ENCODE measurements at places on chromosomes 5 and 9.

- DNase-seq: no peak
Observed at GRCh38 chr5:126348855-126349635, 74.2 kb upstream of the GRAMD2B start.

GRCh38 chr9:36843964-36844363, 190.1 kb downstream of the PAX5 start:
- no peak for DNase-seq

DNA sequence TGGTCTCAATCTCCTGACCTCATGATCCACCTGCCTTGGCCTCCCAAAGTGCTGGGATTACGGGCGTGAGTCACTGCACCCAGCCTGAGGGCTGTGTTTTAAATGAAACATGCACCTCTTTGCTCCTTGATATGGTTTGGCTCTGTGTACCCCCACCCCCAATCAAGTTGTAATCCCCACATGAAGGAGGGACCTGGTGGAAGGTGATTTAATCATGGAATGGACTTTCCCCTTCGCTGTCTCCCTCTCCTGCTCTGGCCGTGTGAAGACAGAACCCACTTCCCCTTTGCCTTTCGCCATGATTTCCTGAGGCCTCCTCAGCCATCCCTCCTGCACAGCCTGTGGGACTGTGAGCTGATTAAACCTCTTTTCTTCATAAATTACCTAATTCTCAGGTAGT, 12.5 kb upstream of the NOTCH1 start:
- no peak for DNase-seq

- no peak for DNase-seq
Observed at GRCh38 chr5:59716029-59716428, 177.5 kb downstream of the PDE4D start.

- DNase-seq: no peak
Observed at GRCh38 chr9:134349936-134350335, 23.7 kb downstream of the RXRA start.

DNA sequence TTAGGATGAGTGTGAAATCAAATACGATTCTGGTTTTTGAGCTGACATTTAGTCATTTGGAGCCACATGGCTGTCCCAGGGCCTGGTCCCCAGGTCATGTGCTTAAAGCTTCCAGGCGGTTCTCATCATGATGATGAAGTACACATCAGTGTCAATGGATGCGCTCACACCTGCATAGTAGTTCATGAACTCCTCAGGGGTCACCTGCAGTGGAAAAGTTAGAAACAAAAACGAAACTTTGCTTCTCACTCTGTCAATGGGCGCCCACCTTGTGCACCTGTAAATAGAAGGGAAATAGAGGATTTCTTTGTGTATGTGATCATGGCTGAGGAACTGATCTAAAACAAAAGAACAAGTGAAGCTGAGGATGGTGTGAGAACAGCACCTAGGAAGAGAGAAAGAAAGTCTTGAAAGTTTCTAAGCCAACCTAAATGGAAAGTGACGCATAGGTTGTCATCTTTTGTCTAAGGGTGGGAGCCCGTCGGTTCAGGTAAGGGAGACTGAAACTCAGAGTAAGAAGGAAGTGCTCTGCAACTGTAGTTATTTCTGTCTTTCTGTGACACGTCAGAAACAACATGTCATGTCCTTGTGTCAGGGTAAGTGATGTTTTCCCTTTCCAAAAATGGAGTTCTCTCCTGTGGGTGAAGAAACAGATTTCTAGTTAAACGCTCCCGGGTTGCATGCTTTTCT, 33.8 kb downstream of the CAPSL start:
- DNase-seq: peak; percentile 25

DNA sequence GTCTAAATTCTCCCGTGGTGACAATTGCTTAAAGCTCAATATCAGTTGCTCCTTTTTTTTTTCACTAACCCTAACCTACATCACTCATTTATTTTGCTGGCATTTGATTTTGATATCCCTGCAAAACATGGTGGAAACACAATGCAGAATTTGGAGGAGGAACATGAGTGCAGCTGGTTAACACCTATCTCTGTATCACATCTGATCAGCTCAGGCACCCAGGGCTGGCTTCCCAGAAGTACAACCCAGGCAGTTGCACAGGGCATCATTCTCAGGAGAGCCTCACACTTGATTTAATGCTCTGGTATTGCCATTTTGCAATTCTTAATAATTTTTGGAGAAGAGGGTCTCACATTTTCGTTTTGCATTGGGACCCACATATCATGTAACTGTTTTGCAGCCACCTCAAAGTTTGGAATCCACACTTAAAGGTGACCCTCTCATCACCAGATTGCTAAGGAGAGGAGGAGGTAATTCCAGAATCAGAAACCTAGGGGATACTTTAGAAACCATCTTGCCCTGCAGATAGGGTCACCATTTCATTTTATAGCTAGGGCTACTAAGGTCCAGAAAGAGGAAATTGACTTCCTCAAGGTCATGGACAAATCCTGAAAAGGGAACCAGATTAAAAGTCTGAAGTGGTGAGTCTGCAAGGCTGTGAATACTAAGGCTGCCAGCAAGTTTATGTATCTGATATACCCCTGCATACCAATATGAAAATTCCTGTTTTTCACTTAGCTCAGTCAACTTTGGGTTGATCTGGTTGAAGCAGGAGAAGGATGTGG, 19.3 kb upstream of the ADAM19 start:
- no peak for DNase-seq

DNA sequence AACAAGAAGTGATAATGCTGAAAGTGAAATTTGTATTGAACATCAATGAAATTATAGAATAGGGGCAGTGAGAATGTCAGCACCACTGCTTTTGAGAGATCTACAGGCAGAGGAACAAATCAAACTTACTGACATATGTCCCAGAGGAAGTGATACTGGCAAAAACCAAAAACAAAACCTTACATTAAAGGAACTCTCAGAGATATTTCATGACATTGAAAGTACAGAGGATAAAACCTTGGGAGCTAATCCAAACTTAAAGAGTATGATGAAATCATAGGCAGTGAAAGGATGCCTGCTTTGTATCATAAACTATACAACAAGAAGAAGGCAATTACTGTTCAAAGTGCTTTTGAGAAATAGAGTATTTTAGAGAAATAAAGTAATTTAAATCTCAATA, 90.4 kb upstream of the SV2C start:
- DNase-seq: no peak

DNA sequence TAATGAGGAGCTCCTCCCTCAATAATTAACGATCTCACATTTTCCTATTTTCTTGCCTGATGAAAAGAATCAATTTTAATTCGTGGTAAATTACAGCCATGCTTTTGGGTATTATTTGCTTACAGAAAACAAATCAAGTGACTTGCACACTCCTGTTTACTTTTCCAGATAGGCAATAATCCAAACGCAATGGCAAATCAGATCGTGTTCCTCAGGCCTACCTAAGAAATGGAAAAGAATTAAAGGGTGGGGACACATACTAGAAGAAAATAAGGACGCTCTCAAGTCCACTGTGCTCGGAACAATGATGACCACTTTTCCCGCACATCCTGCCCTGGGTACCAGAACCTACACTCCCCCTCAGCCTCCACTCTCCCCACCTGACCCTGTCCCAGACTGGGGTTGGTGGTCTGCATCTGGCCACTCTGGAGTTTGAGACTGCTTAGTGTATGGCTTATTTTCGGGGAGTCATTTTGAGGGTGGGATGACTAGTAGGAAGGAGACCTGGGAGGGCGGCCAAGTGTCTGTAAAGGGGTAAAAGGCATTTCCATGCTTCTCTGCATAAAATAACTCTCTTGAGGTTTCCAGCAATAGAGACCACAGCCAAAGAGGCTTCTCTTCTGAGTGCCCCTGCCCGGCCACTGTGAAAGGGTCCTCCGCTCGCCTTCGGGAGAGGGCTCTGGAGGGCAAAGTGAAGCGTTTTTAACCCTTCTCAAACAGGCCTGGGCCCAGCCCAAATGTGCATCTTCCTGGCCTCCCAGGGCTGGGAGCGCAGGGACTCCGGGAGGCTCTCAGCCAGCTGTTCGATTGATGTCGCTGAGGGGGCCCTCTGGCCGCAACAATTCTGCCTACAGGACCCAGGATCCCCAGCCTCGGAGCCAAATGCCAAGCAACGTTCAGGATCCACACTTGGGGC, 4.5 kb upstream of the OTP start:
- no peak for DNase-seq

- no peak for DNase-seq
Observed at GRCh38 chr5:41408676-41409443, 101.5 kb downstream of the PLCXD3 start.

- DNase-seq: no peak
Observed at GRCh38 chr5:160545832-160546231, 124.2 kb downstream of the PTTG1 start.

DNA sequence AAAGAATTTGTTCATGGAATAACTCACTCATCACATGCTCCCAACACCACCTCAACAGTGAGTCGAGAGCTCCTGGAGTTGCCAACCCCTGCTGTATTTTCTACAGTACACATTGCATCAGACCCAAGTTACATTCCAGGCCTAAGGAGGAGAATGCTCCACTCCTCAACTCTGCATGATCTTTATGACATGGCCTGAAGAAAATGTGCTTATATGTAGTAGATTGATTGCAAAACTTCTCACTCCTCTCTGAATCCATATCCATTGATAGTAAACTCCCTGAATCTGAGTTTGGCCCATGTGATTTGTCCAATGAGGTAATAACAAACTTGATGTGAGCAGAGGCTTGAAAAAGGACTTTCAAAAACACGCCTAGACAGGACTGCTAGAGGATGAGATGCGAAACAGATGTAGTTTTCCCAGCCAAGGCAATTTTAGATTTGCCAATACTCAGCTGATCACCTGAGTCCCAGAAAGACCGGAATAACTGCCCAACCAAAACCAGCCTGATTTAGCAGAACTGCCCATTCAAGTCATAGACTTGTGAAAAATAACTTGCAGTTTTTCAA, 29.0 kb upstream of the PAPPA start:
- no peak for DNase-seq

DNA sequence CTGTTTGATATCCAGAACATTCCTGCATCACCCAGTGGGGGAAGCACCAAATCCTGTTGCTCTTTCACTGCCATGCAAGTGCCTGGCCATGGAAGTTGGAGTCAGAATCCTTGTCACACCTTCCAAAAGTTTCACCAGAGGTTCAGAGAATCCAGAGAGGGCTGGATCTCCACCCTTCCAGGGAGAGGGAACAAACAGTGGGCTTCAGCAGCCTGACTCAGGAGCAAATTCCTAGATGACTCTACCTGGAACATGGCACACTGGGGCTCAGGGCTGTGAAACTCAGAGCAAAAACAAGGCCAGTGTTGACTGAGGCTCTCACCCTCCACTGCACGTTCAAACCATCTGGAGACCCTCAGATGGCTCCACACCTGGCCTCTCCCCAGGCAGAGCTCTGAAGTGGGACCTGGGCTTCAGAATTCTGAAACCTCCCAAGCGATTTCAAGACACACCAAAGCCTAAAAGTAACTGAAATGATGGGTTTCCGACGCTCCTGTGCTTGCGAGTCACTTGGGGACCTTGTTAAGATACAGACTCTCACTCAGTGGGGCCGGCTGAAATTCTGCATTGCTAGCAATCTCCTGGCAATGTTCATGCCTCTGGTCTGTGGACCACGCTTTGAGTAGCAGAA, 205.9 kb downstream of the AUH start:
- DNase-seq: no peak

Data from activated naive CD4-positive, alpha-beta T cell treated with Interleukin-2 at 50 U/mL for 16 hours (primary cell).